ENCODE measurements at places on chromosomes 1 and 21. TPM values are rescaled to one million over a fixed set of nuclear protein-coding genes. Genes with fewer than 3 reads are reported as not detected.

Gene FAF1
- polyA plus RNA-seq, result 66.4 TPM

DNA sequence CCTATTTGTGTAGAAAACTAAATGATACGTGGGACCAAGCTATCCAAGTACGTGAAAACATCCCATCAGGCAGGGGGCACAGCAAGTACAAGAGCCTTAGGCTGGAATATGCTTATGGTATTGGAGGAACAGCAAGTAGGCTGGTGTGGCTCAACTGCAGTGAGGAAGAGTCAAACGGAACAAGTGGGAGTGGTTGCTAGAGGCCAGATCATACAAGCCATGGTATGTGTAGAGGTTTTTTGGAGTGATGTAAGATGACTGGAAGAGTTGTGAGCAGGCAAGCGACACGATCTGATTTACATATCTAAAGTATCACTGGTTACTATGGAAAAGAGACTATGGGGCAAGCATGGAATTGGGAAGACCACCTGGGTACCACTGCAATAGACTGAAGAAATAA lies 27.8 kb downstream of the ELK4 start:
- H3K4me1 ChIP-seq, result no peaks in the 10 kb centered on the region
- no peak overlapping the region for H3K4me3 ChIP-seq
- H3K27me3 ChIP-seq, result no peaks in the 10 kb centered on the region
- no peak overlapping the region for H3K27ac ChIP-seq
- DNase-seq, result no peak
- peaks cover 4% of the 10 kb centered on the region for H3K36me3 ChIP-seq

DNA sequence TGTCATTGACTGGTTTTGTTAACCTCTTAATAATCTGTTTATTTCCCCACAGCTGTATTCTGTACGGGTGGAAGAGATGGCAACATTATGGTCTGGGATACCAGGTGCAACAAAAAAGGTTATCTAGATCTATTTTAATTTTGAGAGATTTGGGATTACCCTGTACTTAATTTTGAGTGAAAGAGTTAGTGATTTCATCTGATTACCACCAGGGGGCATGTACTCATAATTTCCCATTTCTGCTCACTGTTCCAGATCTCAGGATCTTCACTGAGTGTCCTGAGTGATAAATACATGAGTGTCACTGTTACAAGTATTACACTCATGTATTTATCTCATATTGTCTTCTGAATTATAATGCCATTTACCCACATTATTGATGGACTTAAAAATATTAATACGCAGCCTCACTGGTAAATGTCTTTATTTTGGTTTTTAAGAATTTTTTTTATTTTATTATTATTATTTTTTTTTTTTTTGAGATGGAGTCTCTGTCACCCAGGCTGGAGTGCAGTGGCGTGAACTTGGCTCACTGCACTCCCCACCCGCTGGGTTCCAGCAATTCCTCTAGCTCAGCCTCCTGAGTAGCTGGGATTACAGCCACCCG lies 27.4 kb downstream of the DTL start:
- H3K27ac ChIP-seq, result no peak overlapping the region
- H3K27me3 ChIP-seq, result no peaks in the 10 kb centered on the region
- H3K36me3 ChIP-seq, result no peaks in the 10 kb centered on the region
- H3K4me3 ChIP-seq, result no peak overlapping the region
- H3K4me1 ChIP-seq, result no peaks in the 10 kb centered on the region

GRCh38 chr1:205048382-205048781 lies 5.4 kb downstream of the CNTN2 start:
- H3K27ac ChIP-seq, result no peak overlapping the region
- H3K36me3 ChIP-seq, result no peaks in the 10 kb centered on the region
- H3K4me1 ChIP-seq, result no peaks in the 10 kb centered on the region
- DNase-seq, result no peak
- H3K27me3 ChIP-seq, result peaks cover 23% of the 10 kb centered on the region
